ENCODE measurements at places on chromosomes 5 and 9. TPM values are rescaled to one million over a fixed set of nuclear protein-coding genes. Genes with fewer than 3 reads are reported as not detected.
A peak's percentile ranks its signal among the peaks of the same experiment; 100 is the strongest.

Gene NOTCH1
- 43.0 TPM for total RNA-seq

DNA sequence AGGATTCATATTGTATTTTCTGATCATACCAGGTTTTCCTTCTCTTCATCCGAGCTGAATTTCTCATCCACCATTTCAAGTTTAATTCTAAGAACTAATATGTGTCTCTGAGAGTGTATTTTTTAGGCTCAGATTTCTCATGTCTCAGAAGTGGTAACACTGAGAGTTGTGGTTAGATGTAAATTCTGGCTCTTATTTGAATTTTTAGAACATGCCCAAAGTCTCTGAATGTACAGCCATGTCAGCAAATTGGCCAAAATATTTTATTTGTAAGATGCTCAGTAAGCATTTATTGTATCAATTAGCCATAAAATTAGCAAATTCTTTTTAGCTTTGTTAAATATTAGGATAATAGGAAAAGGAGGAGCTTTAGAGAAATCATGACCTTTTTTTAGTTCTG, 16.6 kb downstream of the SV2C start:
- no peaks in the 10 kb centered on the region for H3K27me3 ChIP-seq
- no peak overlapping the region for H3K4me3 ChIP-seq
- H3K36me3 ChIP-seq, result no peaks in the 10 kb centered on the region
- H3K27ac ChIP-seq, result no peak overlapping the region
- no peak for DNase-seq
- peaks cover 15% of the 10 kb centered on the region for H3K4me1 ChIP-seq

GRCh38 chr9:109969011-109969410, 189.0 kb downstream of the PALM2AKAP2 start:
- H3K27ac ChIP-seq, result peak overlapping the region; percentile 47
- no peaks in the 10 kb centered on the region for H3K36me3 ChIP-seq
- peaks cover 43% of the 10 kb centered on the region for H3K4me1 ChIP-seq
- no peak for DNase-seq
- no peak overlapping the region for H3K4me3 ChIP-seq

Gene MEIKIN
- total RNA-seq, result 3.6 TPM

- no peak overlapping the region for H3K27ac ChIP-seq
- peaks cover 9% of the 10 kb centered on the region for H3K27me3 ChIP-seq
- no peaks in the 10 kb centered on the region for H3K4me1 ChIP-seq
- H3K4me3 ChIP-seq, result no peak overlapping the region
These were observed 30.3 kb upstream of the TIFAB start for GRCh38 chr5:135482381-135482933.

Gene BAAT
- total RNA-seq, result 0.15 TPM

- no peak overlapping the region for H3K27ac ChIP-seq
- no peak for DNase-seq
- H3K36me3 ChIP-seq, result no peaks in the 10 kb centered on the region
- H3K27me3 ChIP-seq, result no peaks in the 10 kb centered on the region
- no peak overlapping the region for H3K4me3 ChIP-seq
These were observed 1.6 kb downstream of the SPACA9 start for GRCh38 chr9:132880324-132880661.

DNA sequence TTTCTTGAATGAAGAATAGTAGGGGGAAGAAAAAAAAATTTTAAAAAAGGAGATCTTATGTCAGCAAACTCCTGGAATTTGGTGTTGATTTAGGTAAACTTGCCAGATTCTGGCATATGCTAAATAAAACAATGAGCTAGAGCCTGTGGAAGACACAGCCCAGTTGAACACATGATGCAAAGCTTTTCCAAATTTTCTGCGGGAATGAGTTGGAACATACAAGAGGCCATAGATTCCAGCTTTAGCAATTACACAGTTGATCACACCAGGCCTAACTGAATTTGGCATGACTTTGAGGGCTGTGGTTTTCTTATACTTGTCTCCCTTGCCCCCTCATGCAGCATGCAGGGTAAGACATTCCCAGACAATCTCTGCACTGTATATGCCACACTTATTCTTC, 297.0 kb downstream of the SH3GL2 start:
- DNase-seq, result no peak
- no peaks in the 10 kb centered on the region for H3K36me3 ChIP-seq
- H3K4me1 ChIP-seq, result no peaks in the 10 kb centered on the region
- no peak overlapping the region for H3K4me3 ChIP-seq

DNA sequence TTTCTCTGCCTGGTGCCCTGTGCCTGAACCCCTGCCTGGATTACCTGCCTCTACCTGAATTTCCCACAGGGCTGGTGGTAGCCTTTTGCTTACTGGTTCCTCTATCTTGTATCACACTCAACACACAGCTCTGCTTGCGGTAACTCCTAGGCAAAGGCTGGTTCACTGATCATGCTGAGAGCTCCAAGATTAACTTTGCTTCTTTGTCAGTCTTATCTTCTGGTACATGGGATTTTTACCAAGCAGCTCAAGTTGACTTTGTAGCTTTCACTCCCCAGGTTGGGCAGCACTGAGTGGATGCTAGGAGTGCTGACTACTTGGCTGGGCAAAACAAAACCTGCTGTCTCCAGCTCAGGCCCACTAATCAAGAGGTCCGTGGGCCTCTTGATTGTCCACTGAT, 145.9 kb upstream of the GLRA1 start:
- no peak overlapping the region for H3K4me3 ChIP-seq
- H3K4me1 ChIP-seq, result no peaks in the 10 kb centered on the region
- no peak for DNase-seq
- no peak overlapping the region for H3K27ac ChIP-seq

DNA sequence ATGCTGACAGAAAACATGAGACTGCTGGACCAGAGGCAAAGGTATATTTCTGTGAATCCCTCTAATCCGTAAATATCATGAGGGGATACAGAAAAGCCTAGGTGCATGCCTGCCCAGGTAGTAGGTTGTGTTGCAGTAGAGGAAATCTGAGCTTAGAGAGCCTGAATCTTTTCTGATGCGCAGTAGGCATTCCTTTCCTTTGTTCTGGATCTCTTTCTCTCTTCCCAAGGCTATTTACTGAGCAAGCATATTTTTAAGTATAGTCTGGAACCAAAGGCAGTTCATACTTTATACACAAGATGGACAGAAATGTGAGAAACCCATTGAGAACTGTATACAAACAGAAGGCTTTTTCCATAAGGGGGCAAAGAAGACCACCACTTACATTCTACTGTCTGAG, 359.3 kb downstream of the TMEM161B start:
- no peak overlapping the region for H3K27ac ChIP-seq
- no peaks in the 10 kb centered on the region for H3K27me3 ChIP-seq
- no peak overlapping the region for H3K4me3 ChIP-seq
- H3K4me1 ChIP-seq, result no peaks in the 10 kb centered on the region
- DNase-seq, result no peak

Gene MSMP
- not detected for total RNA-seq

Gene SPOCK1
- total RNA-seq, result not detected

DNA sequence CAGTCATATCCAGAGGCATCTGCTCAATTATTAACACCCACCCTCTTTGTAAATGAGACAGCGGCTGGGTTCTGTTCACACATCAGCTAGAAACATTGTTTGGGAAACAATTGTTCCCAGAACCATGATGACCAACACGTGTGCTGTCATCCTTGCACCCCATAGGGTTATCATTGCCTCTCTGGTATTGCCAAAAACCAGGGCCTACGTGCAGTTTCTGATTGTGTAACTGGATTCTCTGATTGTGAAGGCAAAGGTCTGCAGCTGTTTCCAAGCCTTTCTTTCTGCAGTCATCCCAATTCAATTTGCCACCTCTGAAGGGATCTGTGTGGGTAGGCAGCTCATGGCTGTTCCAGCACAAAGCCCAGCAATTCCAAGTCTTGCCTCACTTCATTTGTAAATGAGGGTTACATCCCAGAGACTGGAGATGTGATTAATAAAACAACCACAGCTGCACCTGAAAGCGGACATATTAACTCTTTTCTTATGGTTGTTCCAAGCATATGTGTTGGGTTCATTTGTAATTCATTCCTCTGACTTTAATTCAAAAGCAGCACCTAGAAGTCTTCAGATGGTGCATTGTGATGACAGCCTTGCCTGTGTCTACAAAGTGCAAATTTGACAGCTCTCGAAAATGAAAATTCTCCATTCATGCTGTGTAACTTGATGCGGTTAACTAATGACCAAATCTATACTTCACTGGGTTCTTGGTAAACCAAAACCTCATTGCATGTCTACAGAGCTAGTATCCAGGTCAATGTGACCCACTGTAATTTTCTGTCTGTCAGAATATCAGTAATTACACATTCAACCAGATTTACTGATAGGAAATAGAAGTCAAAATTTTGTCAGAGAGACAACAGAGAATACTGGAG, 66.6 kb downstream of the YIPF5 start:
- peaks cover 2% of the 10 kb centered on the region for H3K27me3 ChIP-seq
- no peaks in the 10 kb centered on the region for H3K36me3 ChIP-seq
- no peaks in the 10 kb centered on the region for H3K4me1 ChIP-seq
- no peak overlapping the region for H3K27ac ChIP-seq

DNA sequence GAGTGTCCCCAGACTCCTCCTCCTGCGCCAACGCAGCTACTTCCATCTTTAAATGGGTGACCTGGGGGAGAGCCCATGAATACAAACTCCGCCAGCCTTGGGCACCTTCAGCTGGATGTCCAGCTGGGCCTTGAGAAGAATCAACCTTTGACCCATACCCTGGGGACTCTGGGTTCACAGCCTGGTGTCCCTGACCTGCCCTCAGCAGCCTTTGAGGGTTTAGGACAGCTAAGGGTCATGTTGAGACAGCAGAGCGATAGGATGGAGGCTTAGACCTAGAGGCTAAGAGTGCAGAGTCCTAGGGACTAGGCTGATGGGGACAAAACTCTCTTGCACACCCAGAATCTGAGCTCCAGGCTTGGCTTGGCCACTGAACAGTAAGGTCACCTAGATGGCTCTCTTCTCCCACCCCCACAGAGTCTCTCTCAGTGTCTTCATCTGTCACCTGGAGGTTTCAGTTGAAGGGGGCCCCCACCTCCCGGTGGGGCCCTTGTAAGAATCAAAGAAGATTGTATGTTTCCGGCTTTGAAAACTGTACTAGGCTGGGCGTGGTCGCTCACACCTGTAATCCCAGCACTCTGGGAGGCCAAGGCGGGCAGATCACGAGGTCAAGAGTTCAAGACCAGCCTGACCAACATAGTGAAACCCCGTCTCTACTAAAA, 6.7 kb upstream of the AQP3 start:
- DNase-seq, result no peak
- no peak overlapping the region for H3K4me3 ChIP-seq
- H3K27me3 ChIP-seq, result no peaks in the 10 kb centered on the region
- peaks cover 68% of the 10 kb centered on the region for H3K4me1 ChIP-seq
- no peaks in the 10 kb centered on the region for H3K36me3 ChIP-seq

Gene HRCT1
- total RNA-seq, result not detected

DNA sequence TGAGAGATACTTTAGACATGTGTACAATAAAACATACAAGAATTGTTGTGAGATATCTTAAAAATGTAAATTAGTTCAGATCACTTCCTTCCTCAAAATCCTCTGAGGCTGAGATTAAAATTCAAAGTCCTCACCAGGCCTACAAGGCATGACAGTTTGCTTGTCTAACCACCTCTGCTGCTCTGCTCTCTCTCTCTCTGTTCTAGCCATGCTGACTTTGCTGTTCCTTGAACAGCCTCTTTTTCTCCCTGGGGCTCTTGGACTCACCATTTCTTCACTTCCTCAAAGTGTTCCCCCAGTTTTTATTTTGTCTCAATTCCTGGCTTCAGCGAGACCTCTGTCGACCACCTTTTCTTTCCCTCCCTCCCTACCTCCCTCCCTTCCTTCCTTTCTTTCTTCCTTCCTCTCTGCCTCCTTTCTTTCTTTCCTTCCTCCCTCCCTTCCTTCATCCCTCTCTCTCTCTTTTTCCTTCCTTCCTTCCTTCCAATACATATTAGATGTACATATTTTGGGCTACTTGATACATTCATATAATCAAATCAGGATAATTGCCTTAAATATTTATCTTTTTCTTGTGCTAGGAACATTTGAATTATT, 27.0 kb downstream of the CATSPER3 start:
- no peak overlapping the region for H3K4me3 ChIP-seq
- no peak overlapping the region for H3K27ac ChIP-seq
- DNase-seq, result no peak
- H3K36me3 ChIP-seq, result no peaks in the 10 kb centered on the region
- H3K27me3 ChIP-seq, result no peaks in the 10 kb centered on the region

Gene AIF1L
- total RNA-seq, result 0.15 TPM

- no peaks in the 10 kb centered on the region for H3K36me3 ChIP-seq
- no peak for DNase-seq
- H3K27me3 ChIP-seq, result no peaks in the 10 kb centered on the region
- H3K4me3 ChIP-seq, result no peak overlapping the region
These were observed 738.6 kb upstream of the ZNF608 start for GRCh38 chr5:125484742-125485641.

GRCh38 chr9:115599898-115600297, 481.9 kb upstream of the TNC start:
- no peaks in the 10 kb centered on the region for H3K36me3 ChIP-seq
- no peaks in the 10 kb centered on the region for H3K4me1 ChIP-seq
- H3K27ac ChIP-seq, result no peak overlapping the region
- DNase-seq, result no peak

GRCh38 chr9:136645352-136645902, 17.3 kb upstream of the EGFL7 start:
- peaks cover 13% of the 10 kb centered on the region for H3K27me3 ChIP-seq
- H3K4me3 ChIP-seq, result no peak overlapping the region
- peaks cover 10% of the 10 kb centered on the region for H3K4me1 ChIP-seq
- no peaks in the 10 kb centered on the region for H3K36me3 ChIP-seq
- H3K27ac ChIP-seq, result no peak overlapping the region

Gene CTXN3
- total RNA-seq, result not detected

DNA sequence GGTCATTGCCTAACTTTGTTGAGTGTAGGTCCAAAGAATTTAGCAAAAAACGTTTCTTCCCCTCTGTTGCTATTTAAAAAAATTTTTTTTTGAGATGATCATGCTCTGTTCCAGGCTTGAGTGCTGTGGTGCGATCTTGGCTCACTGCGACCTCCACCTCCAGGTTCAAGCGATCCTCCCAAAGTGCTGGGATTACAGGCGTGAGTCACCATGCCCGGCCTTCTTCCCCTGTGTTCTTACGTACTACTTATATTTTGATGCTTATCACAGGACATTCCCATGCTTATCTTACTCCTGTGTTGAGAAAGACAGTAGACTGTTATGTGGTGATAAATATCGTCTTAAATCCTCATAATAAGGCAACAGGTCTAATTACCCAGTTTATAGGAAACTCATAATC, 2.5 kb downstream of the ACER2 start:
- peaks cover 23% of the 10 kb centered on the region for H3K4me1 ChIP-seq
- no peak overlapping the region for H3K4me3 ChIP-seq
- H3K36me3 ChIP-seq, result no peaks in the 10 kb centered on the region
- H3K27ac ChIP-seq, result no peak overlapping the region

DNA sequence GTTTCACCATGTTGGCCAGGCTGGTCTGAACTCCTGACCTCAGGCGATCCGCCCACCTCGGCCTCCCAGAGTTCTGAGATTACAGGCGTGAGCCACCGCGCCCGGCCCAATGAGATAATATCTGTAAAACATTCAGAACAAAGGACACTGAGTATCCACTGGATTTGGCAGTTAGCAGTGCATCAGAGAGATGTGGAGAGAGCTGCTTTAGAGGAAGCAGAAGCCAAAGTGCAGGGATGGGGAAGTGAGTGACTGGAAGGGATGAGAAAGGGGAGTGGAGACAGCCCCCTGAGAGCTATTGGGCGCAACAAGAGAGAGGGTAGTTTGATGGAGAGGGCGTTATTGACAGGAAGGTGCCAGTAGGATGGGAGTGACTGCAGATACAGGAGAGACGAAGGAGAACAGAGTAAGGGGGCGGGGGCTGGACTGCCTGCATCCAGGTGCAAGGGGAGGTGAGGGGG, 157.5 kb upstream of the SHB start:
- H3K36me3 ChIP-seq, result no peaks in the 10 kb centered on the region
- no peak overlapping the region for H3K27ac ChIP-seq
- no peaks in the 10 kb centered on the region for H3K27me3 ChIP-seq
- no peak for DNase-seq
- H3K4me1 ChIP-seq, result peaks cover 11% of the 10 kb centered on the region
